Peyer's patch (tissue), 4 donors: ENCODE measurements at places on chromosomes 6 and 20. TPM values are rescaled to one million over a fixed set of nuclear protein-coding genes. Genes with fewer than 3 reads are reported as not detected.

The CEP162 gene
- 45.4 TPM for total RNA-seq

The SAMD5 gene
- 13.3 TPM for total RNA-seq

The SLC25A27 gene
- 24.1 TPM for total RNA-seq

- DNase-seq: no peak
Measured at GRCh38 chr6:33492093-33492492, 37.7 kb downstream of the ZBTB9 start.

DNA sequence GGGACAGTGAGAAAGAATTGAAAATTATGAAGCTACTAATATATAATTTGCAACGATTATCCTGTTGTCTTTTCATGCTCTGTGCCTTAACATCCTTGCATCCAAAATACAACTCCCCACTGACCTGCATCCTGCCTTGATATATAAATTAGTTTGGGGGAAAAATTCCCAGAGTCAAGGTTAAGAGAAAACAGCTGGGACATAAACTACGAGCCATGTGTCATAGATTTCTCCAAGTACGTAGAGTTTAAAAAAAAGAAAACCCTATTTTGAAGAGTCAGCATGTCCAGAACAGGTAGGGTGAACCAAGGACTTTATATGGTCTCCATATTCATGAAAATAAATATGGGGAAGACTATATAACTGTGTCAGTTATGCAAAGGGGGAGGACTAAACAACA, 123.8 kb upstream of the MARCKS start:
- no peak for DNase-seq

GRCh38 chr6:9408402-9409117, 973.2 kb upstream of the SLC35B3 start:
- no peak for DNase-seq

GRCh38 chr20:9072861-9073500, 4.1 kb downstream of the PLCB4 start:
- no peak for DNase-seq

DNA sequence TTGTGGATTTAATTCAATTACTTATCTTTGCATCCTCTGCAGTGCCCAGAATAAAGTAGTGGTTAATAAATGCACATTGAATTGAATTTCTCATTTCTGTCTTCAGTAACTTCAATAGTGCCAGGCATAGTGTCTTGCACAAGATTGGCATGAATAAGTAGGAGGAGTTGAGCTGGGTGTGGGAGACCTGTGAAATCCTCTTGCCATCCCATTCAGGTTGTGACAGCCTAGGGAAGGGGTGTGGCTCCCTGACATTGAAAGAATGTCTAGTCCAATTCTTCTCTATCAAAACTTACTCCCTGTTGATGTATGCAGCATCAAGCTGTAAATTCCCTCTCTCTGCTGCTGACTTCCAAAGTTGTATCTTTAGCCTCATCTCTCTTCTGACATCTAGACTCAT, 73.2 kb downstream of the CDH22 start:
- DNase-seq: no peak

DNA sequence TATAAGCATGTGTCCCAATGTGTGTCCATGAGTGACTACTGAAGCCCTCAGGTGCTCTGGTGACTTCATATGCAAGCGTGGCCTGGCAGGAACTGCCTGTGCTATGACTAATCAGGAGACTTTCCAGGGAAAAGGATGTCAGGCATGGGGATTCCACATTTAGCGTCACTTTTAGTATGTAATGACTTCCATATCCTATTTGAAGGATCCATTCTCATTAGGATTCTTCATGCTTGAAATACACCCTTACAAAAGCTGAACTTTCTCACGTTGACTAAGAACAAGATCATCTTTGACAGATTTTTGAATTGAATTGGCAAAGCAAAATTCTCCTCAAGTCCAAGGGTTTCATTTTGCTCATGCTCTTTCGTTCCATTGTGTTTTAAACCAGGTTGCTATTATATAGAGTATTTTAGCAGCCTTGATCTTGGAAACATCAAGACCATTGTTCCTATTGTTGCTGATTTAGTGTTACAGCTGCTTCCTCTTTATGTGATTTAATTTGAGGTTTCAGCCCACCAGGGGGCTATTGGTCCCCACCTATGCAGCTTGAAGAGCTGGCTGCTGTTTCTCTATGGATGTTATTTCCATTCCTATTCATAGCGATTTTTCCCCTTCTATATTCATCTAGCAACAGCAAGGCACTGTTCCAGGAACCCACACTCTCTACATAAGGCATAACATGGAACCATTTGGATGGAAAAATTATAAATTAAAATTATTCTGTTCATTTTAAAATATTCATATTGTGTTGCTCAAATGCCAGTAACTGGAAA, 418.6 kb downstream of the CDKAL1 start:
- DNase-seq: no peak

DNA sequence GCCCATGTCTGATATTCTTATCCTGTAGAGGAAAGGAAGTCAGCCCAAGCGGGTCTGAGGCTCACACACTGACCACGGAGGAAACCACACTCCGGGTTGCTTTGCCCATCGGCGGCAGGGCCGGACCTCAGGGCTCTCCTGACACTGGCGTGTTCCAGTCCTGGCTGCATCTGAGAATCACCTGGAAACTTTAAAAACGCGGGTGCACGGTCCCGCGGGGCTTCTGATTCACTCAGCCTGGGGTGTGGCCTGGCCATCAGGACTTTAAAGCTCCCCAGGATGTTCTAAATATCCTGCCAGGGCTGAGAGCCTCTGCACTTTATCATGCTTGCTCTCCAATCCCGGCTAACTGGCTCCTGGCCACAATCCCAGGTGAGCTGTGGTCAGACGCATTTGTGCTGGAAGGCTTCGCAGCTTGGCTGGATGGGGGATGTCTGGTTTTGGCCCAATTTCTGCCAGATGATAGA, 47.7 kb upstream of the DACT2 start:
- DNase-seq: peak; percentile 37

DNA sequence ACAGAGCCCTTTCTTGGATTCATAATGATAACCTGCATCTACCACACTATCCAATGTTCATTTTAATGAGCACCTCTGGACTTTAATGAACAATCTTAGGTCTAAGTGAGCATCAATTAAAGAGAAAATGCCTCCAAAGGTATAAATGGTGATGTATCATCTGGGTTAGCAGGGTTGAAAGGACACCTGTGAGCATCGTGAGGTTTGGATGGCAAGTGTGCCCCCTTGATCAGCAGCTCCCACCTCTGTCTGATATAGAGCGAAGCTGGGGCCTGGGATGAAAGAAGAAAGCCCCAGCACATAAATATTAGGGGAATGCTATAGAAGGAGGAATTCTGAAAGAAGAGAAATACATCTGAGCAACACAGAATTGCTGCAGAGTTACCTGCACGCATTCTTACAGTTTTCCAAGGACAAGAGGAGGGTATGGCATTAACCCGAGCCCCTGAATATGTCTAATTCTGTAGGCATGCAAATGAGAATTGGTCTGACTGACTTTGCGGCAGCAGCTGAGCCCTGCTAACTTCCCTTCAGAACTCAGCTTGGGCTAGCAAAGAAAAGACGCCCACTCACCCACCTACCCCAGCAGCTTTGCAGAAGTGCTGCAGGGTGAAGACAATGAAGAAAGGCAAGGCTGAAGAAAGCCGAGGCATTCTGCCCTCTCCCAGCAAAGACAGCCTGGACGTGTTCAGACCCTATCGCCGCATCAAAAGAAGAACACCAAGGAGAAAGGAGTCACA, 136.2 kb downstream of the GMPR start:
- DNase-seq: peak; percentile 61

DNA sequence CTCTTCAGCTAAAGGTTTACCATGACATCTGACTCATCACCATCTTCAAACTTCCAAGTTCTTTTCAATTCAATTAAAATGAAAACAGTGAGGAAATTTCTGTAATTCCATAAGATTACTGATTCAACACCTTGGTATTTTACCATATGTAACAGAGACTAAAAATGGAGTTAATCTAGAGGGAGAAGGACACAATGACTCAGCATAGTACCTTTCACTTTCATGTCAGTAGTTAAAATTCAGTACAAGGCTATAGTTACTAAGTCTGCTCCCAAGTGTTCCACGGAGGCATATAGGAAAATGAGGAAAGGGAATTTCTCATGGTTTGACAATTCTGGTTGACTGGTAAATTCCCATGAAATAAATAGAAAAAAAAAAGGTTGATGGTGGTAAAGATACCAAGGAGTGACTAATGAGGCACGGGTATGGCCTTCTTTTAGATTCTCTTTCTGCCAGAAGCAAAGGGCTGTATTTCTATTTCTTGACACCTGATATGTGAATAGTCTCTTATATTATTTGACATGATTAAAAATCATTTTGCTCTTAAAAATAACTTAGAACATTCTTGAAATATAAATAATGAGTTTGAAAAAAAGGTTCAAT, 526.7 kb upstream of the ADGRB3 start:
- no peak for DNase-seq

DNA sequence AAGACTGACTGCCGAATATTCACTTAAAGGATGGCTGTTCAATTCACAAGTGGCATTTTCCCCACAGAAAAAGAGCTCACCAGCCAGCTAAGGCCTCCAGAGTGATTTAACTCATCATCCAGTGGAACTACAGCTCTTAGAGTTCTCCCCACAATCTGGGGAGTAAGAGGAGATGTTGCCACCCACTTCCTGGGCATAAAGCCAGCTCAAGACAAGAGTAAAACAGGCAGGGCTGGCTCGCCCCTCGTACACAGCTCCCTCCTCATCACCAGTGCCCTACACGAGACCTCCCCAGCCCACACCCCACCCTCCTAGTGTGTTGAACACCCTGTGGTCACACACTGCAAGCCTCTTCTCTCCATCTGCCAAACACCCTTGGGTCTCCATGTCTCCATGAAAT, 47.2 kb upstream of the IPCEF1 start:
- no peak for DNase-seq

GRCh38 chr20:19916531-19917485, 100.4 kb upstream of the NAA20 start:
- DNase-seq: no peak
